ENCODE measurements at places on chromosomes 1 and 21.
A peak's percentile ranks its signal among the peaks of the same experiment; 100 is the strongest.

DNA sequence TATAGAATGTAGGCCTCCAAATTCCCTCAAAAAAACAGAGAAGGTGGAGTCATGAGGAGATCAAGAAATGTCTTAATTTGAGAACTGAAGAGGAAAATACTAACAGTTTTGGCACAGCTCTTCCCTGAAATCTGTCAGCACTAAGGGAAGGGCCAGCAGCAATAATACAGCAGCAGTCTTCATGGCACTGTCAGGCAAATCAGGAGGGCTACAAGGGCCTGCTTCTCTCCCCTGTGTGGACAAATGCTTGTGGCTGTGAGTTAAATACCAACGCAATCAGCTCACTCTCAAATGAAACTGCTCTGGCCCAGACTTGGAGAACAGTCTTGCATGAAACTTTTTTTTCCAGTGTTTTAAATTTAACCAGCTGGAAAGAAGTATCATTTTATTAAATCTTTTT is 20.5 kb upstream of the CNN3 start:
- DNase-seq = no peak

- no peak for DNase-seq
Observed at GRCh38 chr1:55626326-55626725, 411.2 kb upstream of the USP24 start.

DNA sequence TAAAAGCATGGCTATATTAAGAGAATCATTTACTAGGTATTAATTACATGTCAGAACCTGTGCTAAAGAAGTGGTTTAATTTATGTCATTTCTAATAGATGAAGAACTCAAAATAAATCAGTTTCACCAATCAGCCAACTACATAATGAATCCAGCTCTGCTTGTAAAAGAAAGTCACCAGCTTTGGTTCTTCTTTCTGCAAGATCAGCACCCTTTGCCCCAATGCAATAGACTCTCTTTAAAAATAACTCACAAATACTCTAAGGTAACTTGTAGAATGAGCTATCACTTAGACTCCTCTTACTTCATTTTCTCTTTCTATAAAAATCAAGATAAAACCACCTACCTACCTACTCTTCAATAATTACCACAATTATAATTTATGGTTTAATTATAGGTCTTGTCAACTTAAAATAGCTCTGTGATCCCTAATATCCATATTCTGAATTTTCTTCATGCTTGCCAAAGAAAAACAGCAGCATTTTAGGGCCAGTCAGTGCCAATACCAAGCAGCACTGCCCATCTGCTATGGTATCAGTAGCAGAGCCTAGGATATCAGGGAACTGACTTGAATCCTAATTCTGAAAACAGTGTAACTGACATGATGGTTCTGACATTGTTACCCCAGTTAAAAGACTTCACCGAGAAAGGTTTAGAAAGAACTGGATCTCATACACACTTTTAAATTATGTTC is 11.3 kb downstream of the SLC19A2 start:
- DNase-seq = no peak

GRCh38 chr1:7420098-7420445 is 351.0 kb upstream of the VAMP3 start:
- peak; percentile 21 for DNase-seq

DNA sequence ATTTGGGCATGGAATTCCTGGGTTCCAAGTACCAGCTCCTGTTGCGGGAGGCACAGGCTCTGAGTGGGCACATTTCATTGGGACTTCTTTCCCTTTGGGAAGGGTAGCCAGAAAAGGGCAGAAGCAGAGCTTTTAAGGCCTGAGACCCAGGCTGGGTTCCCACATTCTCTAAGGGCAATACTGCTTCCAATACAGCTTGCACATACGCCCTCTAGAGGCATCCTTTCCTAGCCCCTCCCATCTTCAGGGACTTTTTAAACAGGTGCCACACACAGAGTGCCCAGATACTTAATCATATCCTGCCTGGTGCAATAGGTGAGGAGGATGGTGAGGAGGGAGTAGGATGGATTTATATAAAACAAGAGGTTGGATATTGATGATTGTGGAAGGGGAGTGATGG is 5.7 kb downstream of the GPR88 start:
- DNase-seq = no peak

DNA sequence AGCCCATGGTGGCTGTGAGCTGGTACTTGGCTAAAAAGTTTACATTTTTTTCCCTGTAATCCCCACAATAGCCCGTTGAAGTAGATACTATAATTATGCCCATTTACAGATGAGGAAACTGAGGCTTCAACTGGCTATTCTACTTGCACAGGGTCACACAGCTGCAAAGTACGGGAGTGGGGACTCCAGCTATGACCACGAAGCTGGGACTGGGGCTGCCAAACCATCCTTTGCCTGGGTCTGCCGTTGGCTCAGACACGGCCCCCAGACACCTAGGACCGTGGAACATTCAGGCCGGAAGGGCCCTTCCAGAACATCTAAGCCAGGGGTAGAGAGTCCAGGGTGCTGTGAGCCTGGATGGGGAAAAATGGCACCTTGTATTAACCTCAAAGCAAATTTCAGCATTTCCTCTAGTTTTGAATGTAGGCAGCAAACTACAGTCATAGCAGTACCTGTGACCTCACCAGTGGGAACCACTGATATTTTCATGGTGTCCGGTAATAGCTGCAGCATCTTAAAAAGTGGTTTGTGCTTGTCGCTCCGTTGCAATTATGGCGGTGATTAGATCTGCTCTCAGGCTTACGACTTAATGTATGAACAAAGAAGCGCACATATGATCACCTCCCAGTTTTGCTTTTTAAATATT is 4.3 kb downstream of the TP73 start:
- peak; percentile 25 for DNase-seq

GRCh38 chr1:186985889-186986491 is 157.2 kb downstream of the PLA2G4A start:
- no peak for DNase-seq

DNA sequence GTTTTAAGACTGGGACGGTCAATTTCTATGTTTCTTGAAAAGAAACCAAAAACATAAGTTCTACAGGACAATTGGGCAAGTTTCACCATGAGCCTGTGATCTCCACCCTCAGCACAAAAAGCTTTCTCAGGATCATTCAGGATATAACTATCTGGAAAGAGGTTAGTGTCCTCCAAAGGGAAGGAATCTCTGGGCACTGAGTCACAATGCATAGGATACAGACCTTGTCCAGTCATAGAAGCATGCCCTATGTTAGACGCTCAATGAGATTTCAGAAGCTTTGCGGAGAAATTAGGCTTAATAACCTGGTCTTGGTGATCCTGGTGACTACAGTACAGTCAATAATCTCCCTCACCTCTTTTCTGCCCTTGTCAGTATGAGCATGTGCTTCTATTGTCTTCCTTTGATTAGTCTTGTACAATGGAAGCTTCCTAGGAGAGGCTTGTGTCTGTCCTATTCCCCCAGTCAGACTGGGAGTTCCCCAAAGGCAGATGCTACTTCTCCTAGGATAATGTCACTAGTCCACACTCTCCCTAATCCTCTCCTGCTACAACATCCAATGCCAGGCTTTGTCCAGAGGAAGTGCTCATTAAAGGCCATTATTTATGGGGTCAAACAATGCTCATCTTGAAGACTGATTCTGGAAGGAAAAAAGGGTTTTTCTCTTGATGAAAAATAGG is 97.4 kb downstream of the KCNH1 start:
- no peak for DNase-seq

GRCh38 chr1:157404063-157404501 is 148.2 kb downstream of the FCRL5 start:
- no peak for DNase-seq

DNA sequence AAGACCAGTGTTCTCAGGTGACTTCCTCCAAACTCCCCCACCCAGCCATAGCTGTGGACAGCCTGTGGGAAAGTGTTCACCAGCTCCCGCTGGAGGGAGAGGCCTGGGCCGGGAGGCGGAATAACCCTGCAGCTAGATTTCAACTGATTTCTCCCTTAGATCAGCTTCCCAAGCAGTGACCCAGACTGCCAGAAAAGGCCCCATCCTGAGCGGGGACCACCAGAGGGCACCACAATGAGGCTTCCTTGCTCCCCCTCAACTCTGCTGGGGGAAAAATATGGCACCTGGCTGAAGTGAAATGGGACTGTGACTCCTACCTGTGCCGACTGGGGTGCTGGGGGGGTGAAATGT is 50.8 kb downstream of the RHBG start:
- DNase-seq = no peak

- no peak for DNase-seq
Observed at GRCh38 chr1:42264511-42265190, 70.4 kb downstream of the FOXJ3 start.

DNA sequence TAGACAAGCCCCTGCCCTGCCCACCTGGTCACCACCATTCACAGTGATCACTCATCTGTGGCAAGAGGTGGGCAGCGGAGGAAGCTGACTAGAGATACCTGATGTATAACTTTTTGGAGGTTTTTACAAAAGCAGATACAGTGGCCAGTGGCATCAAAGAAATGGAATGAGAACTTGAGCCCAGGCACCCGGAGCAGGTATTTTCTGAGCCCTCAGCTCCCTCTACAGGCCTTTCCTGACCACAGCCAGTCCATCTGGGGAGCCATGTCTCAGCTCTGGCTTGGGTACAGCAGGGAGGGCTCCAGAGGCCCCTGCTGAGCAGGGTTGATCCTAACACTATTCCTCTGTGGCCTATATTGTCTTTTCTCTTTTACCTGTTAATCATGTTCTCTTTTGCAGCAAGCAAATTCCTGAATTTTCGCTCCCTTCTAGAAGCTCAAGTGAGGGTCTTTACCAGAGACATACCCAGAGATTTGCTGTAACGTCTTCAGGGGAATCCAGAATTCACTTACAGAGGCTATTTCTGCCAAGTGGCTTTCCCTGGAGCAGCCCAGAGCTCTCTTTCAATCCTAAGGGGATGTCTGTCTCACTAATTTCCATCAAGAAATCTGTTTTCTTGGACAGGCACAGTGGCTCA is 27.3 kb downstream of the GPR157 start:
- DNase-seq = no peak

DNA sequence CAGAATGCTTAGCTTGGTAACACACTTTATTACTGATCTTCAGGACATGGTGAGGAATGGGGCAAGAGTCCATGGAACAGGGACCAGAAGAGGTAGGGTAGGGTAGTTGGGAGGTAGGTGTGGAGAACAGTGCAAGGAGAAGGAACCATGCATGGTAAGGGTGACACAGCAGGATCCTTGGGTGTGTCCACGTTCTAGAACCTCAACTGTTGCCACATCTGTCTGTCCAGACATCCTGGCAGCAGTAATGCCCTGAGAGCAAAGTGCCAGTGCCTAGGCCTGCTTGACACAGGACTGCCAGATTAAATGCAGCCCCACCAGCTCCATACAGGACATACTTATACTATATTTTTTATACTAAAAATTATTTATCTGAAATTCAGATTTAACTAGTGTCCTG is 13.9 kb downstream of the DMAP1 start:
- no peak for DNase-seq

DNA sequence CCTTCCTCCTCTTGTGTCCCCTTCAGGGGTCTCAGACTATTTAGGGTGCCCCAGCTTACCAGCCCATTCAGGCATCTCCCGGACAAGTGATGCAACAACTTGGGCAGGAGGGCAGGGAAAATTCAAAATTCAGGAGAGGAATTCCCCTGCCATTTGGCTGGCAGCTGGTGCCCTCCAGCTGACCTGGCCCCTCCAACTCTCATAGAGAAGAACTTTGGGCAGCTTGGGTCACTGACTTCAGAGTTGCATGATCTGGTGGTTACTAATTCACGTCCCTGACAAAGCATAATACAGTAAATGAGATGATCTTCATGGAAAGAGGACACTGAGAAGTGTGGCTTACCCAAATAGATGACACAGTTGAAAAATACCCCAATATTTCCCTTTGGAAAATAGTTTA is at the start of gene FCAMR:
FCAMR (minus strand) TSS at position 15 of the 400 bp plus-strand sequence. CDS start 335 bp downstream, outside the sequence.
- DNase-seq = no peak

GRCh38 chr1:33819913-33820311 is 44.0 kb upstream of the HMGB4 start:
- DNase-seq = no peak

GRCh38 chr1:228935198-228935663 is 200.0 kb downstream of the RHOU start:
- DNase-seq = no peak

GRCh38 chr1:24502065-24502708 is 449 bp upstream of the RCAN3 start:
- DNase-seq = peak; percentile 85

DNA sequence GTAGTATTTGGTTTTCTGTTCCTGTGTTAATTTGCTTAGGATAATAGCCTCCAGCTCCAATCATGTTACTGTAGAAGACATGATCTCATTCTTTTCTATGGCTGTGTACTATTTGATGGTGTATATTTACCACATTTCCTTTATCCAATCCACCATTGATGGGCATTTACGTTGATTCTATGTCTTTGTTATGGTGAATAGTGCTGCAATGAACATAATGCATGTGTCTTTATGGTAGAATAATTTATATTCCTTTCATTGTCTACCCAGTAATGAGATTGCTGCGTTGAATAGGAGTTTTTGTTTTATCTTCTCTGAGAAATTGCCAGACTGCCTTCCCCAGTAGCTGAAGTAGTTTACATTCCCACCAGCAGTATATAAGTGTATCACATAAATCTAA is 538.8 kb downstream of the LRRIQ3 start:
- DNase-seq = no peak

DNA sequence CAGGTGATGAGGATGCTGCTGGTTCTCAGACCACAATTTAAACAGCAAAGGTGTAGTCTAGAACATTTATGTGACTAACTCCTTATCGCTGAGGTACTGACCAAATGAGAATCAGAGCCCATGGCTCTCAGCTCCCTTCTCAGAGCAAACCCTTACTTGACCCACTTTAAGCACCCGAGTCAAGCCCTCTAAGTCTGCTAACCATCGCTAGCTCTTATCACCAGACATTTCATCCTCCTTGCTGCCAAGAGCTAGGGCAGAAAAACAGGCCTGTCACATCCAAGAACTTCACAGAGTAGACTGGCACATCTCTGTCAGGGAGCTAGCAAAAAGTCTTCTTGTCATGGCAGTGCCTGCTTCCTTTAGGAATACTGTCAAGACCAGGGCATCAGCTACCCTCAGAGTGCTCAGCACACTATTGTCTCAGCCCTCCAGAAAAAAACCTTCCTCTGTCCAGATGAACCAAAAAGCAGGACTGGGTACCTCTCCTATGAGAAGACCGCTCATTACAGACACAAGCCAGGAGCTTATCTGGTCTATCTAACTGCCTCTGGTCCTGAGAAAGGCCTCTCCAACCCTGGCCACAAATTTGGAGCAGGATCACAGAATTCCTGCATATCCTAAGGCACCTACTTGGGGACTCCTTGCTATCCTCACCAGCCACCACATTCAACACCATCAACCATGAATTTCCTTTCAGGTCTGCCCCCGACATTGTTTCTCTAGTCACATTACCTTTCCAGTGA is 26.2 kb downstream of the ERI3 start:
- no peak for DNase-seq

DNA sequence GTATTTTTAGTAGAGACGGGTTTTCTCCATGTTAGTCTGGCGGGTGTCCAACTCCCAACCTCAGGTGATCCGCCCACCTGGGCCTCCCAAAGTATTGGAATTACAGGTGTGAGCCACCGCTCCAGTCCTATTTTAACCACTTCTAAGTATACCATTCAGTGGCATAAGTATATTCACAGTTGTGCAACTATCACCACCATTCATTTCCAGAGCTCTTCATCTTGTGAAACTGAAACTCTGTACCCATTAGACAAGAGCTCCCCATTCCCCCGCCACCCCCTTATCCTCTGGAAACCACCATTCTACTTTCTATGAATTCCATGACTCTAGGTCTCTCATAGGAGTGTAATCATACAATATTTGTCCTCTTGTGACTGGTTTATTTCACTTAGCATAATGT is 40.2 kb upstream of the CAMTA1 start:
- DNase-seq = no peak
